ENCODE measurements at places on chromosomes 3 and 15.

DNA sequence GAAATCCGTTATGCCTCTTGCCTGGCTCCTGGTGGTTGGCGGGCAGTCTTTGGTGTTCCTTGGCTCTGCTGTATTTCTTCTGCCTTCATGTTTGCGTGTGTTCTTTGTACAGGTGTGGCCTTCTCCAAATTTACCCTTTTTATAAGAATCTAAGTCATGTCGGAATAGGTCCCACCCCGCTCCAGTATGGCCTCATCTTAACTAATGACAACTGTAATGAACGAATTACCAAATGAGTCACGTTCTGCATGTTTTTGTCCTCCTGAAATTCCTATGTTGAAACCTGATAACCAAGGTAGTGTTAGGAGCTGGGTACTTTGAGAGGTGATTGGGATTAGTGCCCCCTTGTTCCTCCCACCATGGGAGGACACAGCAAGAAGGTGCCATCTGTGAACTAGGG is 71.1 kb downstream of the ITPR1 start:
- DNase-seq: no peak

- DNase-seq: no peak
Observed at GRCh38 chr3:179558742-179559364, 3.9 kb upstream of the ACTL6A start.

GRCh38 chr3:8846176-8846575 is 76.8 kb upstream of the OXTR start:
- DNase-seq: no peak

GRCh38 chr3:128307029-128307633 is 153.8 kb downstream of the EEFSEC start:
- no peak for DNase-seq

DNA sequence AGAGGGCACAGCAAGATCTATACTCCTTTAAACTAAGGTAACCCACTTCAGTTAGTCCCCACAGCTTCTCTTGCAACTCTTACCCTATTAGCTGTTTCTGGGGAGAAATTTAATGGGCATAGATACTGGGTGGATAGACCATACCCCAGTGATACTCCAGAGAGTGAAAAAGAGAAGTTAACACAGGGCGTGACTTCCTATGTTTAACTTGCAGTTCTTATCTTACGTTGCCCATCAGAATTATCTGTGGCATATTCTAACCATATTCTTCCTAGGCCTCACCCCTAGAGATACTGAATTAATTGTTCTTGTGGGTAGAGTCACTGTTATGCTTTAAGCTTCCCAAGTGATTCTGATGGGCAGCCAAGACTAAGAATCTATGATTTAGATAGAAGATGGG is 485.4 kb upstream of the TPRG1 start:
- no peak for DNase-seq

GRCh38 chr3:52910823-52911222 is 13.5 kb upstream of the STIMATE start:
- no peak for DNase-seq

GRCh38 chr3:195905970-195906864 is 2.1 kb downstream of the TNK2 start:
- no peak for DNase-seq

DNA sequence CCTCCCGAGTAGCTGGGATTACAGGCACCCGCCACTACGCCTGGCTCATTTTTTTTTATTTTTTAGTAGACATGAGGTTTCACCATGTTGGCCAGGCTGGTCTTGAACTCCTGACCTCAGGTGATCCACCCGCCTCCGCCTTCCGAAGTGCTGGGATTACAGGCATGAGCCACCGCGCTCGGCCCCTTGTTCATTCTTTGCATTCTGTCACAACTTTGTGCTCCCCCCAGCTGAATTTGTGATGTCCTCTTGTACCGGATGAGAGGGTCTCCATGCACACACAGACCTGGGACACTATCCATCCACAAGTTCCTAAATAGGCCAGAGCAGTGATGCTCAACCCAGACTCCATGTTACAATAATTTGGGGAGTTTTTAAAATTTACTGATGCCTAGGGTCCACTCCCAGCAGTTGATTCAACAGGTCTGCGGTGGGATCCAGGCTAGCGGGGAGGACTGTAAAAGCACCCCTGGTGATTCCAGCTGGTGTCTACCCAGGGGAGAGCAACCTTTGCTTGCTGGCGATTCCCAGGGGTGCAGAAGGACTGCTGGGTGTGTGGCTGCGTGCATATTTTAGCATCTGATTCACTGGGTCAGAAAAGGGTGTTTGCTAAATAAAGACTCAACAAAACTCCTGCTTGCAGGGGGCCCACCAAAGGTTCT is 1.0 kb downstream of the RASSF1 start:
- DNase-seq: no peak

GRCh38 chr3:103403191-103403590 is 968.4 kb downstream of the ZPLD1 start:
- no peak for DNase-seq

DNA sequence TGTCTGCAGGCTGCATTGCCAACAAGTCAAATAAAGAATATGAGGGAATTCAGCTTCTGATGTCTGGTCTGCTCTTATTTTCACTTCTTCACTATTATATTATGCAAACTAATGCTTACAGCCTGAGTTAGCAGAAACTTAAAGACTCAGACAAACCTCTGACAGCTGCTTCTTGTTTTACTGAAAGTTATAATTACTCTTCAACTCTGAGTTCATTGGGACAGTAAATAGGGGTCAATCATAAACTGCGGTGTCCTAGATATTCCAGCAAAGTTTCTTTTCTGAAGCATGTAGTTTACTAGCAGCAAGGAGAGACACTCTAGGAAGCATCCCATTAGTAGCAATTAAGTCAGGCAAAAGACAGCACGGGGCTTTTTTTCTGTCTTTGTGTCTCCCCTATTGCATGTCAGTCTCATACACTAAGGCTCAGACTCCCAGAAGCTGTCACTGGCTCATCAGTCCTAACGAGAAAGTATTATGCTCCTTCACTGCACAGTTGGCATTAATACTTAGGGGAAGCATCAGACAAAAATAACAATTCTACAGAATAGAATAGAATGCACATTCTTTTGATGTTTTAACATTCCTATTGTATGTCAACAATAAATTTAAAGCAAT is 1060.8 kb downstream of the ROBO1 start:
- no peak for DNase-seq

DNA sequence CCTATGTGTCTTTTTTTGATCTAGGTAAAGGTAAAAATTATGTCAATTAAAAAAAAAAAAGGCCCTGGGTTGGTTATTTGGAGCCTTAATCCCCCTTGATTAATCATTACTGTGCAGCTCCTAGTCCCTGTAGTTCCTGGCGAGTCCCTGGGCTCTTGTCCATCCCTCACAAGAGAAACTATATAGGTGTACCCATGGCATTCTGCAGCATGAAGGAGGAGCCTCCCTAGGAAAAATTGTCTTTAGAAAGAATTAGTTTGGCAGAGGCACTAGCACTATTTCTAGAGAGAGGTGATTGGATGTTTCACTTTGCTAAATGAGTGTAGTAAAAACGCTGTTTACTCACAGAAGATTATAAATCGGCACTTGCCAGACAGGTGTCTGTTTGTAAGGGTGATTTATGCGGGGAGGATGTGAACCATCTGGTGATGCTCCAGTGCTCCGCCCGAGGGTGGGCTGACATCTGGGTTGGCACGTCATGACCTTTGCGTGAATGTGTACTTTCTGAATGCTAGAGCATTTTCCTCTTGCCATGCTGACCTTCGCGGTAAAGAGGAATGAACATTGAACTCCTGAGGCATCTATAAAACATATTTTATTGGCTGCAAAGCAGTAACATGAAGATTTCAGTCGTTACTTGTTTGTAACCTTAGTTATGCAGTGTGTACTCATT is 12.6 kb downstream of the PLCL2 start:
- no peak for DNase-seq
